ENCODE measurements at places on chromosomes 3 and 15.

DNA sequence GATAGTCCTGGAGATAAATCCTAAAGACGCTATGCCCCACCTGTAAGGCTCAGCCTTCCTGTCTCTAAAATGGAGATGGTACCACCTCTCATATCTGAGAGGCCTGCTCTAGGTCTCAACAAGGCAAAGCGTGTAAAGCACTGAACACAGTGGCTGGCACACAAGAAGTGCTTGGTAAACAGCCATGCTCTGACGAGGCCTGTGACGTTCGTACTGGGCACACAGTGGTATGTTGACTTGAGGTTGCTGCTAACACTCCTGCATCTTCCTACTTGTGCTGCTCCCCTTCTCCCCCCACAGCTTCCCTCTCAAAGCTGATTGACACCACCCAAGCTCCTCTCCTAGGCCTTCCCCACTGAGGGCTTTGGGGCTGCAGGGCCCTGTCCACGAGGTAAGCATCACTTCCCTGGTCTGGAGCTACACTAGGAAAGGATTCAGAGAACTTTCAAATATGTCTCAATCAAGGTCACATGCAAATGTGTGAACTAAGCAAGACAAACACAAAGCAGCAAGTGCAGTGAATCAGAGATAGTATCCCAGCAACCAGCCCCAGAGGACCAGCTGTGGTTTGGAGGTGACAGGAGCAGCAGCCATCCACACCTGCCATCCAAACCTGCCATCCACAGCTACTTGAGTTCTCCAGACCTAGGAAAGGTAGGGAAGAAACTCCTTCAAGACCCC lies 177.5 kb downstream of the STT3B start:
- no peak for DNase-seq

DNA sequence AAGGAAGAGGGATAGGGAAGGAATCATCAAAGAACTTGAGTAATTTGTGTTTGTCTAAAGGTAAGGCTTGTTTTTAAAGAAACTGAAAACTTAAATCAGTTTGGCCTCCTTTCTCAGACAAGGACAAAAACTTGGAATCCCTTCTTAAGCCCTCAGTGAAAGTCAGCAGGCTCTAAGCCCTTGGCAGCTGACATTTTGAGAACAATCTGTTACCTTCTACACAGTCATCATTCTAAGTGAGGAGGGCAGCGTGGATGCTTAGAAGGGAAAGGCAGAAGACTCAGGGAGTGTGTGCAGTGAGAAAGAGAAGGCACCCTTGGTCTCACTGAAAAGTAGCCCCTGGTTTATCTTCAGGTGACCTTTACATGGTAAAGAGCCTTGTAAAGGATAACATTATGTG lies 10.8 kb downstream of the HSPBAP1 start:
- DNase-seq = no peak

- no peak for DNase-seq
Measured at GRCh38 chr3:104244680-104245220, 1122.0 kb upstream of the ALCAM start.

DNA sequence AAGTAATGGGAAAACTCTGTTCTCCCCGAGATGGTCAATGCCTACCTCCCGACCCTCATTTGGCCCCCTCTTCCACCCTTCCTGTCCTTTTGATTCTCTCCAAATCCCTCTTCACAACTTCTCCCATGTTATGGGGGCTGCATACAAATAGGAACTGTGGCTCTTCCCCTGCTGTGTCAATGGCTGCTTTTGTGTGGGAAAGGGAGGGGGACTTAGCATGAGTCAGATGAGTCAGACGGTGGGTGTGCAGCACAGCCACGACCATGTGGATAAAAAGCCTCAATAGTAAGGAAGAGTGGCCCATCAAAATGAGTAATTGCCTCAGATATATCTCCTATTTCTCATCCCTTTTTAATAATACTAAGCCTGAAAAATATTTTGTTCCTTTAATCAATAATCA lies 31.9 kb downstream of the SPATA16 start:
- no peak for DNase-seq

- no peak for DNase-seq
Measured at GRCh38 chr3:129345971-129346370, 67.3 kb downstream of the HMCES start.

DNA sequence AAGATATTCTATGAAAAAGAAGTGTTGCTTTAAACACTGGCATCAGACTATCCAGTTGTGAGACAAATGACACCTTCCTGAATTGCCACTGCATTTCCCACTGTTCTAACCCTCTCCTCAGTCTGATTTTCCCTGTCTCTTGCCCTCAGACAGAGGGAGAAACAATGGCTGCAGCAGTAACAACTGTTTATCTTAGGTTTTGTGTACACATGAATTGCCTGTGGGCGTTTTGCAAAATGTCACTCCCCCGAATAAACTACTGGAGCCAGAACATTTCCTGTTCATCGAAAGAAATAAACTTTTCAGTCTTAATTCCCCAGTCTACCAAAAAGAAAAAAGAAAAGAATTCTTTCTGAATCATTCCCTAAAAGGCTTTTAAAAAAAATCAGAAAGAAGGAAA lies 155.1 kb downstream of the MAGI1 start:
- DNase-seq = no peak

DNA sequence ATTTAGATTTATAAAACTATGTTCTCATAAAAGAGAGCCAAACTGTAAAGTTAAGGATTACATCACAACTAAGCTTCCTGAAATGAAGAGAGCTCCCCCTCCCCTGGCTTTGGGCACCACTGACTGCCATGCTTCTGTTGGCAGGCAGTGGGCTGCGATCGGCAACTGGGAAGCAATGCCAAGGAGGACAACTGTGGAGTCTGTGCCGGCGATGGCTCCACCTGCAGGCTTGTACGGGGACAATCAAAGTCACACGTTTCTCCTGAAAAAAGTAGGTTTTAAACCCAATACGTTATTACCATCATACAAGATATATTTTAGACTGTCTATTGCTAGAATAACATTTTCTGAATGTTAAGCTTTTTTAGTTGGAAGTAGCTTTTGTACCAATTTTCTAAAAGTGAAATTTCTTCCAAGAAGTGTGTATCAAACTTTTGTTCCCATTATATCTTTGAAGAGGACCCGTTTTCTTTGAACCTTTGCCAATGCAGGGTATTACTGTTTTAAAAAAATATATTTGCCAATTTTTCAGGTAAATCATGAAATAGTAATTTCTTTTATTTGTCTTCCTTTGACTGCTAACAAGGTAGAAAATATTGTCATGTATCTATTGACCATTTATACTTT lies 184.1 kb downstream of the ADAMTSL3 start:
- no peak for DNase-seq

- DNase-seq = no peak
Measured at GRCh38 chr15:58396181-58396580, 35.6 kb upstream of the LIPC start.

DNA sequence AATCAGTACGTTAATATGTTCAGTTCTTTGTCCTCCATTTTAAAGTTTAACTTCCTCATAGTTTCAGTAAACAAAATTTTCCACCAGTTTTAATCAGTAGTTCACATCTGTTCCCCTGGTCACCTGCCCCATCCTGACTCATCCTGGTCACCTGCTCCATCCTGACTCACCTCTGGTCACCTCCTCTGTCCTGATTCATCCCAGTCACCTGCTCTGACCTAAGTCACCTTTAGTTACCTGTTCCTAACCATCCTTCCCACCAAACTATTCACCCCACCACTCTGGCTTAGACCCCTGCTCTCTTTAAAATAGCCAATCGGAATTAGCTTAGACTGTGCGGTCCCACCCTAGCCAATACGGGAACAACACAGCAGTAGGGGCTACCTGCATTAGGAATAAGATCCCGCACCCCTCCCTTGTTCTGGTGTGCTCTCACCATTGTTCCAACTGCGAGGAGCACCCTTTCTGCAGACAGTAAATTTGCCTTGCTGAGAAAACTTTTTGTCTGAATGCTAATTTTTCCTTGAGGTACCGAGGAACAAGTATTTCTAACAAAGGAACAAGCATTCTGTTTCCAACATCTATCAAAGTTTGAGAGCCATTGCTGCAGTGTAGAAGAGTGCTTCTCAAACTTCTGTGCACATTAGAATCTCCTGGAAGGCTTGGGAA lies 169.3 kb downstream of the ADAMTS17 start:
- no peak for DNase-seq

GRCh38 chr3:122268257-122269024 lies 56.6 kb upstream of the CSTA start:
- no peak for DNase-seq

GRCh38 chr3:195803289-195803908 lies 8.3 kb downstream of the MUC4 start:
- DNase-seq = no peak

GRCh38 chr3:44021651-44022594 lies 219.8 kb upstream of the TOPAZ1 start:
- DNase-seq = no peak

GRCh38 chr3:12229896-12230295 lies 59.0 kb upstream of the PPARG start:
- DNase-seq = no peak

GRCh38 chr3:72721683-72722381 lies 126.4 kb downstream of the SHQ1 start:
- no peak for DNase-seq

DNA sequence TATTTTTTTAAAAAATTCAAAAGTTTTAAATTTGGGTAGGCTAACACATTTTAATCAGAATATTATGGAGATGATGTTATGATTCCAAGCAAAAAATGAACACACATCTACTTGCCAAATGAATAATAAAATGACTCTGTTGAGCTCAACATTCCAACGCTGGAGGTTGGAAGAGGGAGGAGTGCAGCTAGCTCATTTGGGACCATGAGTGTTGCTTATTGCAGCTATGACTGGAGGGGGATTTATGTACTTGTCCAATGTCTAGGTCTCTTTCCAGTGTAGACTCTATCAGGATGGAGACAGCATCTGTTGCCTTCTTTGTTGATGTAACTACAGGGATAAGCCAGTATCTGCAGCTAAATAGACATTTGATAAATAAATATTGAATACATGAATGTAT lies 310.6 kb downstream of the CACNA2D3 start:
- no peak for DNase-seq

DNA sequence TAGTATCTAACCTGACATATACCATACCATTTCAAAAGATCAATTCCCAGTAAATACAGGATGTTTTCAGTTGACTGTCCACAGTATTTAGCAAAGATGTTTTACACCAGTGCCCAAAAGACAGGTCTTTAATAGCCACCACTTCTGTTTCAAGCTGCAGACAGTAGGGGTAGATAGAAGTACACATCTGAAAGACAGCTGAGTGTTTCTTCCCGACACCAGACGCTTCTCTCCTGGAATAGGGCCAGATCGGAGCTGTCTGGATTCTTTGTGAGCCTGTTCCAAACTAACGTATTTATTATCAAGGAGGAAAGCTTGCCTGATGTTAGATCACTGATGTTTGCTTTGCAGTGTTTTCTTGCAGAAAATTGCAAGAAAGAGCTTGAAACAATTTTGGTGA lies 136.1 kb upstream of the RBMS3 start:
- DNase-seq = no peak

DNA sequence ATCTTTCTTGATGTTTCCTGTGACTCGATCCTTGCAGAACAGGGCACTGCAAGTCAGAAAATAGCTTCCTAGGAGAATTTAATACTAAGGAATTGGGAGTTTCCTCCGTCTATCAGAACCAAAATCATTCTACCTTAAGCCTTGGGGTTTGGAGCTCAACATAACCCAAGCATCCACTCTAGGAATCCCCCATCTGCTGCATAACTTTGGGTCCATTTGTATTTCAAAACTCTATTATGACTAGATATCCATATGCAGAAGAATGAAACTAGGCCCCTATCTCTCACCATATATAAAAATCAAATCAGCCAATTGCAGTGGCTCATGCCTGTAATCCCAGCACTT lies 61.7 kb upstream of the AKAP13 start:
- DNase-seq = no peak

DNA sequence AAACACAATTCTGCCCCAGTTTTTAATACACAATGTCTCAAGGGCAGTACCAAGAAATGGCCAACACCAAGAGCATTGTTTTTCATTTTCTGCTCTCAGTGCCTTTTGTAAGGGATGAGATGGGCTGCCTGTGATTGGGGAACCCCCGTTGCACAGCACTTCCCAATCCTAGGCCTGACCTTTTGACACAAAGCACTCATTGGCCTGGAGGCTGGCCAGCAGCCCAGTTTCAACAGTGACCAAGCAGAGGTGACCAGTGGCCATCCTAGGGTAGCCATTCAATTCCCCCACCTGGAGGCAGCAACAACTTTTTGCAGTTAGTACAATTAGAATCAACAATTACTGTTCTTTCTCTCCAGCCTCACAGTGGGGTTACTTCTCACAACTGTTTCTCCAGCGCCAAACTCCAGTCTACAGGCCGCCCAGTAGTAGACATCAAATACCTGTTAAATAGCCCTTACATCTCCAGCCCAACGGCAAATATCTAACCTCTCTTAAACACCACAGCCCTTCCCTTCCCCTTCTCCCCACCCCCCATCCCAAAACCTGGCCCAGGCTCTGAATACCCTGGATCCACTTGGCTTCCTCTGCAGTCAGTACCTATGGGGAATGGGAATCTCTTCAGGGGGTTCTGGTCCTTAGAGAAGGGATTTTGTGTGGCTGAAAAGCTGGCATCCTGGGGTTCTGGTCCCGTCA lies 8.9 kb upstream of the LRRC2 start:
- DNase-seq = no peak

DNA sequence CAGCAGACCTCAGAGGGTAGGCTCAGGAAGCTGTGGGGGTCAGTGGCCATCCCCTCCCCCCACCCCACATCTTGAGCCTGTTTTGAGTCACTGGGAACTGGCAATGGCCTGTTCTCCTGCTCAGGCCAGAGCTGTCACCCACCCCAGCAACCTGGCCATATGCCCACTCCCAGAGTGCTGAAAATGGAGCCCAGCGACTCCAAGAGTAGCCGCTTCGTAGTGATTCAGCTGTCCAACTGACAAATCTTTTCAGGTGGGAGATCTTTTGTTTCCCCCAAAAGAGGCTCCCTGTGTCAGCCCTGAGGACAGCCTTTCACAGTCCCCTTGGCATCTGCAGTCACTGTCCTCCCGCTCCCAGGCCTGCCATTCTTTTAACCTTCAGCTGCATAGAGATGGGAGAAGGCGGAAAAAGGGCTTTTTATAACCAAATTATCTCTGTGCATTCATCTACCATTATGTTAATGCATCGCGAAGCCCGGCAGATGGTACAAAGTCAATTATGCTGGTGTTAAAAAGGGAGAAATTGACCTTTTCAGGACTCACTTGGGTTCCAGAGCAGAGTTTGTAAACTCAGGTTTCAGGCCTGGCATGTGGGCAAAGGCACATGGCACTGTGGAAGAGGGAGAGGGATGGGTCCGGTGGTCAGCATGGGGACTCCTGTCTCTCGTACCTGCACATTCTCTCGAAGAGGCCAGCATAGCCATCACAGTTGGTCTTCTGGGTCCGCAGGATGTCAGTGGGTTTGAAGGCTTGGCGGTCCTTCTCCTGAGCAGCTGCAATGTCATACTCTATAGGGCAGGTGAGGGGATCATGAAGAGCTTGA lies 32.1 kb downstream of the KY start:
- no peak for DNase-seq

- no peak for DNase-seq
Measured at GRCh38 chr3:4994144-4994730, 15.0 kb downstream of the BHLHE40 start.

DNA sequence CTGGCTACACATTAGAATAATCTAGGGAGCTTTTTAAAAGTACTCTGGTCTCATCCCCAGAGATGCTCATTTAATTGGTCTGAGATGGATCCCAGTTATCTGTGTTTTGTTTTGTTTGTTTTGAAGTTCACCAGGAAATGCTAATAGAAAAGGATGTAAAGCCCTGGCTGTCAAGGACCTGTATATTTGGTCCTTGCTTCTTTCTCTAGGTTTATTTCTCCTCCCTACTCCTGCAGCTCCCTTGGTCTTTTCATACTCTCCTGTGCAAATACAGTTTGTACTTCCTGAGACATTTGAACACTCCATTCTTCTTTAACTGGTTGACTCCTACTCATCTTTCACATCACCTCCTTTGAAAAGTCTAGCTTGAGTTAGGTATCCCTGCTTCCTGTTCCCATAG lies 3.3 kb downstream of the PIK3CA start:
- DNase-seq = no peak

All from stimulated activated CD8-positive, alpha-beta memory T cell treated with anti-CD3 and anti-CD28 coated beads, Interleukin-7, amount 100 ng/mL, for 1 hour (primary cell).